ENCODE measurements at places on chromosomes 2 and 18.

DNA sequence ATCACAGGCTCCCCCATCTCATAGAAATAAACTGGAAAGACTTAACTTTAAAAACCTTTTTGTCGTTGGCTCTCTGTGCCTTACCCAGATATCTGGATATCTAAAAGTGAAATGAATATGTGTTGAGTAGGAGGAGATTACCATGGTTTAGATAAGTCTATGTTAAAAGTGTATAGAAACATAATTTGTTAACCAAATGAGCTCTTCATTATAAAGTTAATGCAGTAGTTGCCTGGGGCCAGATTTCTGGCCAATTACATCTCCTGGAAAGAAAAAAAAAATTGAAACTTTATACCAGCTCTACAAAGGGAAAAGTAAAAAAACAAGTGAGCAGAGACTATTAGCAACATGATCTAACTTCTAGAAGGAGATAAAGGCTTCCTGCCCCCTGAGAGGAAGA, 259.6 kb upstream of the UBE2E3 start:
- no peak for DNase-seq

DNA sequence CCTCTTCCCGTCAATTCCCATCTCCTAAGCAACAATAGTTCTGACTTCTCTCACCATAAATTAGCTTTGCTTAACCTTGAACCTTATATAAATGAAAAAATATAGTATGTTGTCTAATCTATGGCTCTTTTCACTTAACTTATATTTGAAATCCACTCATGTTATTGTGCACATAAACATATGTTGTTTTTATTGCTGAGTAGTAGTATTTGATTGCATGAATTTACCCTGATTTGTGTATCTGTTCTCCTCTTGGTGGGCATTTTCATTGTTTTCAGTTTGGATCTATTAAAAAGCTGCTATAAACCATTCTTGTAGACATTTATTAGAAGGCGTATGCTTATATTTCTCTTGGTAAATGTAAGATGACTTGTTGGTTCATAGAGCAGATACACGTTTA, 874.3 kb upstream of the ZEB2 start:
- no peak for DNase-seq

- DNase-seq = no peak
These were observed 53.2 kb downstream of the FAM168B start for GRCh38 chr2:131039908-131040660.

DNA sequence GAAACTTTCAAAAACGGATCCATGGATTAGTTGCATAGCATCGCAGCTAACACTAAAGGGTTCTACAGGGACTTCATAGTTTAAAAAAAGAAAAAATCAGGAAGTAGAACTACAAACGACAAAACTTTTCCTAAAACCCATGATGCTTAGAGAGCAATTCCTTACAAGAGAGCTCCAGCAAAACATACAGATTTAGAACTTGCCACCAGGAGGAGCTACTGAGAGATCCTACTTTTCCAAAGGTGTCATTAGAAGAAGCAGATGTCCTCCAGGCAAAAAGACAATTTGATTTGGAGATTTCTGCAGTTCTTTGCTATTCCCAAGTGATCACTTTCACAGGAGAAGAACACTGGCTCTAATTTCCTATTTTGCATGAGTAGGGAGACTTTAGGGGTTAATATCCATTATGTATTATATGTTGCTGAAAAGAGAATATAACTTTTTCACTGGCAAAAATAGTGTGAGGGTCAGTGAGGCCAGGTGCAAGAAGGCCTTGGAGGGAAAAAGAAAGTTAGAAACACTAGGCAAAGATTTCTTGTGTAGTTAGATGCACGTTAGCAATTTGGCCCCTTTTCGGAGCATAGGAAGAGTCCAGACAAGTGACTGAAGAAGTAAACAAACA, 436.2 kb downstream of the SUCLG1 start:
- peak; percentile 30 for DNase-seq

GRCh38 chr2:75153221-75153620, 46.1 kb downstream of the TACR1 start:
- no peak for DNase-seq

- DNase-seq = no peak
These were observed 828.4 kb upstream of the SALL3 start for GRCh38 chr18:78151234-78151633.

GRCh38 chr2:177254433-177255226, 9.9 kb downstream of the NFE2L2 start:
- DNase-seq = no peak

DNA sequence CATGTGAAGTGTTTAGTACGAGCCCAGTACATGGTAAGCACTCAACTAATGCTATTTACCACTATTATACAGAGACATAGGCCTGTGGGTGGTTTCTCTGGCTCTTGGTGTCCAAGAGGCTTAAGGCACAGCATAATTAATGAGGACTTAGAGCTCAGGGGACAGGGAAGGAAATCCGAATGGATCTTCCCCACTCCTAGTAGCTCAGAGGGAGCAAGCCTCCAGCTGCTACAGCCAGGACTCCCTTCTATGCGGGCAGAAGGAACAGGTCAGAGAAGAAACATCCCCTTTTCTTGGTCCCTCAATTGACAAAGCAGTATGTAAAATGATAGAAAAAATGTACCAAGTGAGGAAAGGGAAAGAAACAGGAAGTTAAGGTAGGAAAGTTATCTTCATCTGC, 261.3 kb upstream of the STON1 start:
- DNase-seq = no peak

DNA sequence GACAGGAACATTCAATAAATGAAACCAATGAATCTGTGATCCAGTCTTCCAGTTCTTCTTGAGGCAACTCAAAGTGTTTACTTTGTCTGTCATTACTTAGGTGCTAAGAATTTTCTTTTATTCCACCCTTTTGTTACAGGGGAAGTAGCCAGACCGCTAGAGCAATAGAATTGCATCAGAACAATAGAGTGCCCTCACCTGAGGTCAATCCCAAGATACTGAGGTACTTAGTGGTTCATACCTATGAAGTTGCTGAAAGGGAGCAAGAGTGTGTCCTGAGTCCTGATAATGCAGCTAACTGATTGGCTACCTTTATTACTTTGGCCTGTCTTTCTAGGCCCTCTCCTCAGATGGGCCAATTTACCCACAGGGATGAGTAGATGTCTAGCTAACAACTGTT, 359.4 kb upstream of the KCNH7 start:
- DNase-seq = no peak

DNA sequence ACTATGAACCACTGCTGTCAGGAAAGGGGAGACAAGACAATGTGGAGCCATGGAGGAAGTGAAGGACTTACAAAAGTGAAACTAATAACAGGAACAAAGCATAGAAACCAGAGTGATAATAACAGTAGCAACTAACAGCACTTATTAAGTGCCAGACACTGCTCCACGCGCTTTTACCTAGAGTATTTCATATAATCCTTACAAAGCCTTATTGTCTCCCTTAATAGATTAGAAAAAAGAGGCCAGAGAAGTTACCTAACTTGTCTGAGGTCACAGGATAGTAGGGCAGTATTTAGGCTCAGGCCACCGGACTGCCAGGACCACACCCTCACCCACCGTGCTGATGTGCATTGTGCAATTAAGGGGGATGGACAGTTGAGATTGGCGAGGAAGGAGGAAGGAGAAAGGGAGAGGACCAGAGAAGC, 98.6 kb upstream of the NFU1 start:
- peak; percentile 72 for DNase-seq

GRCh38 chr2:20673686-20674308, 6.9 kb downstream of the GDF7 start:
- DNase-seq = no peak

DNA sequence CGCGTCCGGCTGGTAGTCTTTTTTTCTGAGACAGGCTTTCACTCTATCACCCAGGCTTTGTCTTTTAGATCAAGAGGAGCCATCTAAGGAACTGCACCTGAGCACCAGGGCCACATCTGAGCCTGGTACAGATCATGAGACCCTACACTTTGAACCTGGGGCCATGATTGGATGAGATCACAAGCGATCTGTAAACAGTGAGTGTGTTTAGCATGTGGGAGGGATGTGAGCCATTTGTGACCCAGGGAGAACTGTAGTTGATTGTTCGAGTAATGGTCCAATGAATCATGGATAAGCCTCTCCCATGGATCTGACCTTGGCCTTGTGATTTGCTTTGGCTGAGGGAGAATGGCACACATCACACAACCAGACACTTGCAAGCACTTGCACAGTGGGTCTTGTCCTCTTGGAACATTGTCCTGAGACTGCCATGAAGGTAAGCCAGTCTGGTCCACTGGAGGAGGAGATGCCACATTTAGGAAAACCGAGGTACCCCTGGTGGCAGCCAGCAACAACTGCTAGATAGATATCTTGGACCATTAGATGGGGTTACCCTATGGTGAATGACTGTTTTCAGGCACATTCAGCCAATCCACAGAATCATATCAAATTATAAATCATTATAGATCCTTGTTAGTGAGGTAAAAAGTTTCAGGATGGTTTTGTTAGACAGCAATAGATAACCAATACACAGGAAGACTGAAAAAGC, 19.5 kb upstream of the DTNB start:
- no peak for DNase-seq

- DNase-seq = no peak
These were observed 57.8 kb upstream of the SPP2 start for GRCh38 chr2:233992513-233993217.

GRCh38 chr2:96961210-96961950, 25.0 kb downstream of the FAM178B start:
- no peak for DNase-seq

GRCh38 chr2:115427436-115427835, 985.0 kb downstream of the DPP10 start:
- DNase-seq = no peak

DNA sequence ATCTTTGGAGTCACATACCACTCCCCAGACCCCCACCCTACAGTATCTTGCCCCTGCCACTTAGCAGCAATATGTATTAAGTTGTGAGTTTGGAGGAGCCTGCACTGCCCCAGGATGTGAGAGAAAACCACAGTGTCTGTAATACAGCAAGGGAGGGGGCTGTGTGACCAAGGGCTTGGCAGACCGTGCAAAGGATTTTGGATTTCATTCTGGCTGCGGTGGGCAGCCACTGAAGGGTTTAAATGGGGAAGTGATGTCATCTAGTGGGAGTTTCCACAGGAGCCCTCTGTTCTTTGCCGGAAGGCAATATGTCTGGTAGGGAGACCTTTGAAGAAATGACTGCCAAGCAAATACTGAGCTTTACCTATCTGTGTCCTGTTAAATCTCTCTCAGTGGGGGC, 202.4 kb downstream of the FHOD3 start:
- DNase-seq = peak; percentile 92
